ENCODE measurements at places on chromosomes 16 and 17.
A peak's percentile ranks its signal among the peaks of the same experiment; 100 is the strongest.

DNA sequence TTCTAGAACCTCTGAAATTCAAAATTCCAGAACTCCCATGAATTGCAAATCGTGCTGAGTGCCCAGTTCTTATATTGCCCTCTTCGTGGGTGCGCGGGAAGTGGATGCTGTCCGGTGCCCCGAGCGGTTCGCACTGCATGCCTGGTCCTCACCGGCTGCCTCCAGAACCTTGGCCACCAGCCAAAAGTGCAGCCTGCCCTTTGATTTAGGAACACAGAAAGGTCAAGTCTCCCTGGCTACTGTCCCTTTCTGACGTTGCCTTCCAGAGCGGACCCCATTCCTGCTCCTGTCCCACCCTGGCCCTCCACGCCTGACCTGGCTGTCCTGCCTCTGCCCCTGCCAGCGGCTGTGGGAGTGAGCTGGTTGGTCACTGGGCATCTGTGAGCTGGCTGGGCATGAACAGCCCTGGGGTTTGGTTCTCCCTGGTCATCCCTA lies 9.7 kb downstream of the NEUROD2 start:
- ATAC-seq, result no peak

GRCh38 chr16:22948058-22948602 lies 134.2 kb downstream of the HS3ST2 start:
- peak; percentile 54 for ATAC-seq

- ATAC-seq, result no peak
These were observed 97.0 kb downstream of the MRTFB start for GRCh38 chr16:14168146-14168545.

GRCh38 chr17:72826602-72827001 lies 265.9 kb downstream of the SLC39A11 start:
- no peak for ATAC-seq

DNA sequence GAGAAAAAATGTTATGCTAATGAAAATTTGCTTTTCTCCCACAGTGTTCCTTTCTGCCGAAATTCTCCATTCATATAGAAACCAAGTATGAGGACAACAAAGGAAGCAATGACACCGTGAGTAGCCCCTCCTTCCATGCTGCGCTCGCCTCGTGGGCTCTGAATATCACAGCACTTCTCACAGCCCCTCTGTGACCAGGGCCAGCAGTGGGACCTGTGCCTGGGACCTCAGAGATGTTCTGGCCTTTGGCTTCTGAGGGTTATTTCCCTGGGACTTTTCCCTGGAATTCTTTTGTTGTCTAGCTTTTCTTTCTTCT lies 139.6 kb upstream of the NOL11 start:
- ATAC-seq, result peak; percentile 57

GRCh38 chr17:5138616-5139457 lies 23.0 kb downstream of the USP6 start:
- ATAC-seq, result no peak

DNA sequence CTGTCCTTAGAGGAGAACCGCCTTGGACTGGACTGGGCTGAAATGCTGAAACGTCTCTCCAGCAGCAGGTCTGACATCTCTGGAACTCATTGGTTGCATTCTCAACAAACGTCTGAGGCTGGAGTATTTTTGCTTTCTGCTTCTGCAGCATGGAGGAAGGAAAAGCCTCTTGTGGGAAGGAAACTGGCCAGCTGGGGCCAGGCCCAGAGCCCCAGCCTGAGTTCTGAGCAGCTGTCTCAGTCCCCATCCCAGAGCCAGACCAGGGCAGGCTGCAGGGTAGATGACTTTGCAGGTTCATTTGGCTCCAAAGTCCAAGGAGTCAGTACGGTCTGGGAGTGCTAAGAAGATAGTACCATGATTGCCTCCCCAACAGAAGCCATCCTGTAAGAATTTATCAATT lies 18.3 kb downstream of the TEKT3 start:
- no peak for ATAC-seq

- ATAC-seq, result no peak
These were observed 6.5 kb downstream of the FBXL16 start for GRCh38 chr16:698911-699671.

DNA sequence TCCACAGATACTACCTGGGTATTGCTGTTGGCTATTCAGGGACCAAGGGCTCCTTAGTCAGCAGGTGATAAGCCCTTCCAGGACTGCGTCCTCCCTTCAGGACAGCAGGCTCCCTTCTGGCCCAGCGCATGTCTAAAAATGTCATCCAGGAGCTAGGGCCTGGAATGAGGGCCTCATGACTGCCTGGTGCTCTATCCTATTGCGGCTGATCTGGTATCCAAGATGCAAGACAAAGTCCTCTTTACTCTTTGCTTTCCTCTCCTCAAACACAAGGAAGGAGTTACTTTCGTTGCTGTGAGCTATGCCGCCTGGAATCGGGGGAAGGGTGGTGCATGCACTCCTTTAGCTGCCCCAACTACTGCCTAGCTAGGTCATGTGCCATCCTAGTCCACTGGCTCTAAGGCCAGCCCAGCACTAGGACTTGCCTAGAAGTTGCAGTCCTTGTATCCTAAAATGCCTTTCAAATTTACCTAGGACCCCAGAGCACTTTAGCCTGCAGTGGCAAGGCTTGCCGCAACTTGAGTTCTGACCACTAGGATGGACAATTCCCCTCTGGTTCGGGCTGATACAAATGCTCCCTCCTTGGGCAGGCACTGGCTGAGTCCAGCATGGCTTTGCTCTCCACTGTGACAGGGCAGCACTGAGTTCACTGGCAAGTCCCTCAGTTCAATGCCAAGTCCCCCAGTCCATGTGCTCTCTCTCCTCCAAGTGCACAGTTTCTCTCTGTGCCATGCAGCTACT lies 10.1 kb upstream of the TMEM219 start:
- no peak for ATAC-seq

- ATAC-seq, result peak; percentile 62
These were observed 75.3 kb downstream of the KSR1 start for GRCh38 chr17:27531469-27531961.

GRCh38 chr16:23330583-23331249 lies 28.6 kb downstream of the SCNN1B start:
- no peak for ATAC-seq

DNA sequence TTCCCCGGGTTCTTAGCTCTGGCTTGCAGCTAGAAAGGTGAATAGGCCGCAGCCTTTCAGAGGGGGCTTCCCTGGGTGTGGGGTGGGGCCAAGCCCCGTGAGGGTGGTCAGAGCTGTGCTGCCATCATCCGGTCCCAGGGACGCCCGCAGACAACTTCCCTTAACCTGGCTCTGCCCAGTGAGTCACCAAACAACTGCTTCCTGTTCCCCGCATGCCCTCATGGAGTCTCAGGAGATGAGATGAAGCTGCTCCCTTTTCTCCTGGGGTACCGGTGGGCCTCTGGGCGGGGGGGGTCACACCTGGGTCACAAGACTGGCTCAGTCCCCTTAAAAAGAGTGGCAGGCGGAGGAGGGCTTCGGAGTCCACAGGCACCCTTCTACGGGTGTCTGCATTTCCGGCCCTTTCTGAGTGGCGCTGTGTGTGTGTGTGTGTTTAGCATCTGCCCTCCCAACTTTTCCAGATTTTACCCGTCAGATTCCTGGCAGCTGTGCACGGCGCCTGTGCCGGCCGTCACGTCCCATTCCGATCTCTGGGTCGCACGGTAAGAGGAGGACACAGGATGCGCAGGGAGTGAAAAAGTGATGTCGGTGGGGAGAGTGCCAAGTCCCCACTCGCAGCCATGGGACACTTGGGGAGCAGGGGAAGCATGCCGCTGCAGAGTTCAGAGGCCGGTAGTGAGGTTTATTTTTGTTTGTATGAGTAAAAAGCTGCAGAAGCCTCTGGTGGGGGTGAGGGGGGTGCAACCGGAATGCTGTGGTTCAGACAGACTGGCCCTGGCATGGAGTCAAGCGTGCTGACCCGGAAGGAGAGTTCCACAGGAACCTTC lies 16.8 kb downstream of the HIC1 start:
- ATAC-seq, result no peak

- ATAC-seq, result peak; percentile 77
These were observed 1.8 kb upstream of the HELZ start for GRCh38 chr17:67246653-67247415.

DNA sequence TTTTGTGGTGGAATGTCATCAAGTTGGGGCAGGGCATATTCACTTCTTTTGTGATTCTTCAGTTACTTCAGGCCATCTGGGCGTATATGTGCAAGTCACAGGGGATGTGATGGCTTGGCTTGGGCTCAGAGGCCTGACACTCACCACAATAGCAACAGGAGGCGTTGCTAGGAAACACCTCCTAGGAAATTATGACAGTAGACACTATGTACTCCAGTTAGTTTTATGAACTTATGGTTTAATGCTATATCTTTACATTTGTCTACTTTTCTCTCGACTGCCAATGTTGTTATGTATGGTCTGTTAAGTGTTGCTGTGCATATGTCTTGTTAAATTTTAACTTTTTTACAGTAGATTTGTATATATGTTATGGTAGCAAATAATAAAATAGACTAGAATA lies 788.7 kb upstream of the GOT2 start:
- no peak for ATAC-seq

Data from stimulated activated memory B cell treated with anti-CD40 and anti-IgM and Interleukin-4, amounts not matched to agents 10 μg/mL and 1 μg/mL and 100 μg/mL, for 72 hours (primary cell).